Pulmonary artery endothelial cell (primary cell): ENCODE measurements at places on chromosomes 2 and 18. TPM values are rescaled to one million over a fixed set of nuclear protein-coding genes. Genes with fewer than 3 reads are reported as not detected.
A peak's percentile ranks its signal among the peaks of the same experiment; 100 is the strongest.

The GALNT5 gene
- under 0.01 TPM in 1 of 2 replicates, not detected in the other for total RNA-seq

The CFAP221 gene
- 1.1 TPM in 1 of 2 replicates, not detected in the other for total RNA-seq

The SCN3A gene
- total RNA-seq, result under 0.01 TPM in 1 of 2 replicates, not detected in the other

The DHRS9 gene
- total RNA-seq, result 0.40 and 1.2 TPM in 2 replicates

The FOXI3 gene
- not detected in 2 replicates for total RNA-seq

The PLEKHH2 gene
- total RNA-seq, result 0.07 and 0.20 TPM in 2 replicates

The IGFBP5 gene
- total RNA-seq, result 0.20 and 0.49 TPM in 2 replicates

The EHD3 gene
- 1.7 and 4.1 TPM in 2 replicates for total RNA-seq

The ABHD1 gene
- not detected in 2 replicates for total RNA-seq

The RESP18 gene
- not detected in 2 replicates for total RNA-seq

The DNAH7 gene
- total RNA-seq, result 0.11 and 0.20 TPM in 2 replicates

The WNT10A gene
- total RNA-seq, result not detected in 2 replicates

The NYAP2 gene
- not detected in 2 replicates for total RNA-seq

GRCh38 chr2:79982445-79982844 lies 322.1 kb downstream of the LRRTM1 start:
- no peak for DNase-seq

DNA sequence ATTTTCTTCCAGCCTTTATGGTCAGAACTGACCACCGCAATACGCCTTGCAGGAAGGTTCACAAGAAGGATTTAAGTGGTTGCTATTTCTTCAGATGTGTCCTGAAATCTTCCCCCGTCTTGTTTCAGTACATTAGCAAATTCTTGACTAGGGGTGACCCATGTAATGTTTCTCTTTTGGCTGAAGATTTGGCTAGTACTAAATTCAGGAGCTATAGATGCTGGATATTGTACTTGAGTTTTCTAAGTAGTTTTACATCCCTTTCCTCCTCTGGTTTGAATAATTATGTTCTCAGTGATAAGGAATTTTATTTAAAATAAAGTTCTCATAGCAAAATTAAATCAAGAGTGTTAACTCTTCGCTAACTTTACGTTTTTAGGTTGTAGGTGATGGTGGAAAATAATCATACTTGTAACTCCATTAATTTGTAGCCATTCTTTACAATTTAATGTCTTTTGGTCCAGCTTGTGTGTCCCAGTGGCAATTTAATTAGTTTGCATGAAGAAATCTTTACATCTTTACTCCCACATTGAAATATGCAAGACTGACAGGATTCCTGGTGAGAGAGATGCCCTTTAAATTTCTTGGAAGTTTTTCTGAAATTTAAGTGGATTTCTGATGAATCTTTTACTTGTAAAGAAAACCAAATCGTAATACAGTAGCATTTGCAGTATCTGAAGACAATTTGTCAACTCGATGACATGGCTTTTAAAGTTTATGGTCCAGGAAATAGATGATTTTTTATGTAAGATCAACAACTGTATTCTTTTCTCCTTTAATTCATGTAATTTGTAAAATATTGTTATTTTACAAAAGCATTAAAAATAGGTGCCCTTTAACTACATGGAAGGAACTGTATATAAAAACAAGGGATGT lies 2.8 kb downstream of the PHLPP1 start:
- no peak for DNase-seq

DNA sequence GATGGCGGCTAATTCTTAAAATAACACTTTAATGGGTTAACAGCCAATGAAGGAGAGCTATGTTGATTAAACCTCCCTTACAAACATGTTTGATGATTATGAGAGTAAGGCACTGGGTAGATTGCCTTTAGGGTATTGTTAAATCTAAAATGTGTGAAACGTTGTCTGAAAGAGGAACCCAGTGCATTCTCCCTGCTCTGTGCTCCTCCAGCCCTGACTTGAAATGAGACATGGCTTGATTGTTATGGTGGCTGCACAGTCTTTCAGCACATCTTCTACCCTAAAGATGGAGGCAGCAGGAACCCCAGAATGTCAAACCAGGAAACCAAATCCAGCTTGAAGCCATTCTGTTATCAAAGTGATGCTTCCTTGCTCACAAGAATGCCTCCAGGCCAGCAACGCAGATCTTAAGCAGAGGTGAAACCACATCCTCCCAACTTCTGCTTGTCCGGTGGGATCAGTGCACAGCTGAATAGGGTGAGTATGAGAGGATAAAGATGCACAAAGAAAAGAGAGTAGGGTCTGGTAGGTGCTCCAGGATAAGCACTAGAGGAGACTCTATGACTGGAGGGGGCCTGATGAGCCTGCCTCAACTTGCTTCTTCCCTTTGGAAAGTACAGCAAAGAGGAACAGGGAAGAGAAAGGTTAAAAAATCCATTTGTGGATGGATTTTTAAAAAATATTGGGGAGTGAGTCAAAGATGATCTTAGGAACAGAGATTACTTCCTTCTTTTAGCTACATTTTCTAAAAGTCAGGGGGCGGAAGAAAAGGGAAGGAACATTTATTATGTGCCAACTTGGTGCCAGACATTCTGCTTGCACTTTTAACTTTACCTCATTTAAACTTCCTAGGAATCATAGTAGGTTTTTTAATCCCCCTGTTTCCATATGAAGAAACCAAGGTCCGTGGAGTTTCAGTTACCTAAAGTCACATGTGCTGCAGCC lies 523.0 kb downstream of the TXNL1 start:
- no peak for DNase-seq

GRCh38 chr2:136206613-136207012 lies 88.7 kb upstream of the CXCR4 start:
- DNase-seq, result no peak

- DNase-seq, result no peak
Measured at GRCh38 chr2:152093464-152093863, 5.4 kb downstream of the CACNB4 start.

- DNase-seq, result no peak
Measured at GRCh38 chr2:226981791-226982326, 146.0 kb downstream of the RHBDD1 start.

- DNase-seq, result peak; percentile 20
Measured at GRCh38 chr18:32289483-32290075, 99.7 kb downstream of the MEP1B start.

- DNase-seq, result no peak
Measured at GRCh38 chr2:39779341-39779851, 338 bp upstream of the THUMPD2 start.

DNA sequence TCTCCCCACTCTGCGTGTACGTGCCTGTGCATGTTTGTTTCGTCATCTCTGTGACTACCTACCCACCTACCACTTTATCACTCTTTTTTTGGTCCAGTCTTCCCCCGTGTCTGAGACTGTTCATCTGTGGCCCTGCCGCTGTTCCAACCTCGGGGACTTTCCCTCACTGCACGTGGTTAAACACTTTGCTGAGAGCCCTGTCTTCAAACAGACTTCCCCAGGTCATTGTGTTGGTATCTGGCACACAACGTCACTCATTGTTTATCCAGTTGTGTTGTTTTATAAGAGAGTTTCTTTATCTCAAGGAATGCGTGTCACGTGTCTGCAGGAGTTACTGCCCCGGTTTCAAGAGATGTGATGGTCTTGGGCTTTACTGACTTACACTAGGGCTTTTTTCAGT lies 262.0 kb upstream of the RASGRP3 start:
- DNase-seq, result peak; percentile 99

DNA sequence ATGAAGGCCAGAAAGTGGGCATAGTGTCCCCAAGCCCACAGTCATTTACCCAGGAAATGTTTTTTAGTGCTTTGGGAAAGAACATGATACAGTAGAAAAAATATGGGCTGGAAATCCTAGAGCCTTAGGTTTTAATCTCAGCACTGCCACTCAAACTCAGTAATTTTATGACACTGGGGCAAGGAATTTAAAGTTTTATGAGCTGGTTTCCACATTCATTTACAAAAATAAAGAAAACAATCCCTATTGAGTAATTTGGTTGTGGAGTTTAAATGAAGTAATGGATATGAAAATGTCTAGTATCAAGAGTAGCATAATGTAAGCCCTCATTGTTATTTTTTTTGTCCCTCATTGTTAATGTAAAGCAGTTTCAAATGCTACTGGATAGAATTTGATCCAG lies 51.5 kb upstream of the FRZB start:
- DNase-seq, result no peak

DNA sequence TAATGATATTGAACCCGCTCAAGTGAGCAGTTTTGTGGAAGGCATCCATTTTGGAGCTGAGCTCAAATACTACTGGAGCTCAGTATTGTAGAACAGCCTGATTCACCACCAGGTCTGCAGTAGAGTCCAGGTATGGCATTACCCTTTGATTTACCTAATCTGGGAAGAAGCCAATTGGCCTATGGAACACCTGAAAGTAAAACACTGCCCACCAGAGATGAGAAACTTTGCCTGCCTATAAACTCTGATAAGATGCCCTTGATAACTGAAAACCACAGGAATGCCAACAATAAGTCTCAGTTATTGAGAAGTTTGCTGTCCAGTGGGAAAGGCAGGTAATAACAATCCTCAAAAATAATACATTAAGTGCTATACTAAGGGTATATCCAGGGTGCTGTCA lies 25.5 kb upstream of the TDRD15 start:
- no peak for DNase-seq

GRCh38 chr2:70934981-70935380 lies 719 bp upstream of the ATP6V1B1 start:
- no peak for DNase-seq

- no peak for DNase-seq
Measured at GRCh38 chr2:216222650-216223352, 113.7 kb downstream of the XRCC5 start.

DNA sequence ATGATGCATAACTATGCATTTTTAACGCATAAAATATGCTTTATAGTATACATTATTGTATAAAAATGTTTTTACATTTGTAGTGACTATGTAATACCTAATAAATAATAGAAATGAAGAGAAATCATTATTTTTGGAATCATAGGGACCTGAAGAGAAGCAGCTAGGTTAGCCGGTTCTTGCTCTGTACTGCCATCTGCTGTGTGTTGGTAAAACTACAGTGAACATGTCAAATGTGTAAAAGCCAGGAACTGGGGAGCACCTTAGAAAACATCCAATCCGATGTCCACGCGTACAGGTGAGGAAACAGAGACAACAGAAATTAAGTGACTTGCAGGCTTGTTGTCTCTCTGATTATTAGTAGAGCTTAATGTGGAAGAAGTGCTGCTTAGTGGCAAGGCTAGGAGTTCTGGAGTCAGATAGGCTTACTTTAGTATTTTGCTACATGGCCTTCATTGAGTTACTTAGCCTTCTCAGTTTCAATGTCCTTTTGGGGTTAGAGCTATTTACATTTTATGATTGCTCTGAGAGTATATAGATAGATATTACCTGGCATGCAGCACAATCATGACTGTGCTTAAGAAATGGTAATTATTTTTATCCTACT lies 386.5 kb downstream of the DLGAP1 start:
- DNase-seq, result peak; percentile 1

- no peak for DNase-seq
Measured at GRCh38 chr2:11405599-11406266, 60.2 kb downstream of the E2F6 start.

- no peak for DNase-seq
Measured at GRCh38 chr2:31324016-31324633, 90.2 kb downstream of the EHD3 start.

DNA sequence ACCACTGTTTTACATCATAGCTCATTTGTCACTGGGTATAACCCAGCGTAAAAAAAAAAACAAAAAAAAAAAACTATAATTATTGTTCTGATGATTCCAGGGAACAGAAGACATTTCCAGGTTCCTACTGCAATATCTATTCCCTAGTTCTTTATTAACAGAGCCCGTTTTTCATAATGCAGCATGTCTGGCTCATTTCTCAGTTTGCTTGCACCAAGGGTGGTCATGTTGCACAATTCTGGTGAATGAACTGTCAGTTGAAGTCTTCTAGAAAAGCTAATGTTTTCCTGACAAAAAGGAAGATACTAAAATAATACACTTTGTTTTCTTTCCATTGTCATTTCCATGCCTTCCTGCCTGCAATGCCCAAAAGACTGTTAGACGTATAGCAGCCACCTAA lies 180.1 kb downstream of the RDH14 start:
- DNase-seq, result no peak

GRCh38 chr2:180240774-180241173 lies 233.7 kb upstream of the CWC22 start:
- no peak for DNase-seq

DNA sequence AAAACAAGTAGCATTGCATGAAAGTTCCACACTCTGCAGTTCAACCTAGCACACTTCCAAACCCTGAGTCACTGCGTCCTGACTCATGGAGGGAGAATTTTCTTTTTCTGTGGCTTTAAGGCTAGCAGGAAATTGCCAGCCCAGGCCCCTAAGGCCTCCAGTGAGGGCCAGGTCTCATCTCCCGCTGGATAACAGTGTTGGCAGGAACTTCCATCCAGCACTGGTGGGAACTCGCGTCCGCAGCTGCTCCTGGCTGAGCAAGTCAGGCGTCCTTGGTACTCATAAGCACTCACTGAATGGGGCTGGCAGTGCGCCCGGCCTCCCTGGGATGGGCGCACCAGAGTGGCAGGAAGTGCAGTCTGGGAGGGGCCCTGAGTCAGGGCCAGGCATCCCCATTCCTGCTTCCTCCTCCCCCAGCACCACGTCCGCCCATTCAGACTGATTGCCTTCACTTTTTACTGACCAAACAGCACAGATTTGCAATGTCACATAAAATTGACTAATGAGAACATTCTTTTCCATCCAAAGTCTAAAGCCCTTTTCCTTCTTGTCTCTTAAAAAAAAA lies 14.3 kb downstream of the MALL start:
- DNase-seq, result peak; percentile 99

DNA sequence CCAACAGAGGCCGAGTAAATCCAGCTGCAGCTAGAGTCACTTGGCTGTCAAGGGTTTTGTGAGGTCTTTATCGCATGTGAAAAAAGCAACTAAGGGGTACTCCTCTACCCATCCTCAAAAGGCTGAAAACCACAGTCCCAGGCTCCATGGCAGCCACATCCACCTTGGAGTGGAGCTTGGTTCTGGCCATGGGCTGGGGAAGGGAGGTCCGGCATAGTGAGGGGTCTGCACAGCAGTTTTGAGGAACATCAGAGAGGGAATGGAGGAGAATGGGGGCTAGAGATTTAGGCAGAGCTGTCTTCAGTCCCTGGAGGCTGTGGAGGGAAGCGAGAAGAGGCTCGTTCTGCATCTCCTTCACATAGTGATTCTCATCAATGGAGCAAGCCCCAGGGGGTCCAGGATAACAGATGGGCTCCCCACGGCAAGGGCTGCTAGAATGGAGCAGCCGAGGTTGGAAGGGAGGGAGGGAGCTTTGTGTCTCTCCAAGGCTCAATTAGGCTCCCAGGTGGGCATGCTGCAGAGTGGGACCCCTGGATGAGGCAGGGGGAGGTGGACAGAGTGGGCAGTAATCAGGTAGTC lies 21.0 kb downstream of the MROH2A start:
- DNase-seq, result no peak
